H9 (cell line): ENCODE measurements at places on chromosomes 1 and 21. TPM values are rescaled to one million over a fixed set of nuclear protein-coding genes. Genes with fewer than 3 reads are reported as not detected.

The GABRD gene
- total RNA-seq = 0.59 and 0.83 TPM in 2 replicates

The KIF26B gene
- 0.13 and 0.20 TPM in 2 replicates for total RNA-seq

The FAM3B gene
- total RNA-seq = 4.0 and 5.0 TPM in 2 replicates

The CFAP74 gene
- total RNA-seq = 0.28 and 0.44 TPM in 2 replicates

The RBM11 gene
- total RNA-seq = 1.7 and 2.8 TPM in 2 replicates

The NTMT2 gene
- total RNA-seq = 0.28 TPM in 1 of 2 replicates, not detected in the other

The CSF3R gene
- total RNA-seq = not detected in 2 replicates

The TTC22 gene
- total RNA-seq = 0.55 and 0.59 TPM in 2 replicates

The PIK3R3 gene
- total RNA-seq = 11.4 and 12.4 TPM in 2 replicates

The LYPD8 gene
- total RNA-seq = not detected in 2 replicates

The FAM167B gene
- 1.5 and 2.1 TPM in 2 replicates for total RNA-seq

The ARHGEF11 gene
- 38.1 and 41.1 TPM in 2 replicates for total RNA-seq

The RHD gene
- 1.3 and 1.6 TPM in 2 replicates for total RNA-seq

DNA sequence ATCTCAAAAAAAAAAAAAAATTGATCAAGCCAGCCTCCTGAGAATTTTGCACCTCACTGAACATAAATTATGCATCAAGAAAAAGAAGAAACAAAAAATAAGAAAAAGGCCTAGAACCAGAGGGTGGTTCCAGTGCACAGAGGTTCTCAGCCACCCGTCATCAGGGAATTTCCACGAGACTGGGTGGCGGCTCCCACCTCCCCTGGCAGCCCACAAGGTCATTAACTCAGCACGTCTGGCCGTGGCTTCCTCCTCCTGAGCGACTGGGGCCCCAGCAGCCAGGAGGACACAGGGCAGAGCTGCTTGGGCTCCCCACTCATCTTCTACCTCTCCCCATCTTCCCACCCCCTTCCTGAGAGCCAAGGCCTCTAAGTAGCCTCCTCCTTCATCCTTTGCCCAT, 15.7 kb upstream of the TMEM51 start:
- no peak for DNase-seq

DNA sequence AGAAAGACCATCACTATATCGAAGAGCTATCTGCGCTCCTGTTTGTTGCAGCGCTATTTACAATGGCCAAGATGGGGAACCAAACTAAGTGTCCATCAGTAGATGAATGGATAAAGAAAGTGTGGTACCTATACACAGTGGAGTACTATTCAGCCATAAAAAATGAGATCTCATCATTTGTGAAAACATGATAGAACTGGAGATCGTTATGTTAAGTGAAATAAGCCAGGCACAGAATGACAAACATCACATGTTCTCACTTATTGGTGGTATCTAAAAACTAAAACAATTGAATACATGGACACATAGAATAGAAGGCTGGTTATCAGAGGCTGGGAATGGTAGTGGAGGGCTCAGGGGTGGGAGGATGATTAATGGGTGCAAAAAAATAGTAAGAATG, 256.2 kb downstream of the SRGAP2C start:
- no peak for DNase-seq

- no peak for DNase-seq
Observed at GRCh38 chr1:246579818-246580217, 13.6 kb downstream of the CNST start.

DNA sequence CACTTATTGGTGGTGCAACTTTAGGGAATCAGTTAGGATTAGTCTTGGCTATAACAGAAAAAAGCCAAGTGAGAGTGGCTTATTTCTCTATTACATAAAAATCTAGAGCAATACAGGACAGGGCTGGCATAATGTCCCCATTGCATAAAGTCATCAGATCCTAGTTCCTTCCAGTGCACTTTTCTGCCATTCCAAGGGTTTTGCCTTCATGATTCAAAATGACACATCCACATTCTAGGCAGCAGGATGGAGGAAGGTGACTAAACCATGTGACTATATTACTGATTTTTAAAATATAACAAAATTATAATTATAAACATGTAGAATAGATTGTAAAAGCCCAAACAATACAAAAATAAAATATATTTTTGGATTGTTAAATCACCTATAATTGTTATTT, 18.8 kb downstream of the JUN start:
- DNase-seq = no peak

DNA sequence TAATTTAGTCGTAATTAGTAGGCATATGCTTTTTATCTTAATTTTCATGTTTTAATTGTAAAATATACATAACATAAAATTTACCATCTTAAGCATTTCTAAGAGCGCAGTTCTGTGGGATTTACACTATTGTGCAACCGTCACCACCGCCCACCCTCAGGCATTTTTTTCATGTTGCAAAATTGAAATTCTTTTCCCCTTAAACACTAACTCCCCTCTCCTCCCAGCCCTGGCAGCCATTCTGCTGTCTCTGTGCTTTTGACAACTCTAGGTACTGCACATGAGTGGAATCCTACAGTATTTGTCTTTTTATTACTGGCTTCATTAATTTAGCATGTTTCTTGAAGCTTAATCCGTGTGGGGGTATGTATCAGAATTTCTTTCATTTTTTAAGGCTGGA, 7.8 kb downstream of the PIK3CD start:
- DNase-seq = no peak

- no peak for DNase-seq
Observed at GRCh38 chr1:62676611-62677356, 11.4 kb downstream of the DOCK7 start.

- no peak for DNase-seq
Observed at GRCh38 chr21:44929799-44930542, 9.3 kb upstream of the ITGB2 start.

- peak; percentile 89 for DNase-seq
Observed at GRCh38 chr1:204709960-204710912, 24.7 kb upstream of the LRRN2 start.

DNA sequence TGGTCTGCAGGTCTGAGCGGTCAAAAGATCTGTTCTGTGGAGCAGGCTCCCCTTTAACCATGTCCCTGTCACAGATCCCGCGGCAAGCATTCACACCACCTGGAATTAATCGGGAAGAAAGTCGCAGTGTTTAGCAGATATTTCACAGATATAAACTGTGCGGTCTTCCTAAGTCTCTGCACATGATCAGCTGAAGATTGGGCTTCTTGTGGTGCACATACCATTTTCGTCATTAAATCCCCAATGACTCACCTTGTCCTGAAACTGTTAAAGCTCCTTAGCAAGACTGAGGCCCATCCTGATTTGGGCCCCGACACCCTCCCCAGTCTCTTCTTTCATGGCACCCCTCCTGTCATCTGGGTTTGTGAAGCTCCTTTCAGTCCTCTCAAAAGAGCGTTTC, 158.8 kb downstream of the KIF26B start:
- DNase-seq = no peak

GRCh38 chr1:32040711-32041110, 27.0 kb downstream of the KHDRBS1 start:
- no peak for DNase-seq

DNA sequence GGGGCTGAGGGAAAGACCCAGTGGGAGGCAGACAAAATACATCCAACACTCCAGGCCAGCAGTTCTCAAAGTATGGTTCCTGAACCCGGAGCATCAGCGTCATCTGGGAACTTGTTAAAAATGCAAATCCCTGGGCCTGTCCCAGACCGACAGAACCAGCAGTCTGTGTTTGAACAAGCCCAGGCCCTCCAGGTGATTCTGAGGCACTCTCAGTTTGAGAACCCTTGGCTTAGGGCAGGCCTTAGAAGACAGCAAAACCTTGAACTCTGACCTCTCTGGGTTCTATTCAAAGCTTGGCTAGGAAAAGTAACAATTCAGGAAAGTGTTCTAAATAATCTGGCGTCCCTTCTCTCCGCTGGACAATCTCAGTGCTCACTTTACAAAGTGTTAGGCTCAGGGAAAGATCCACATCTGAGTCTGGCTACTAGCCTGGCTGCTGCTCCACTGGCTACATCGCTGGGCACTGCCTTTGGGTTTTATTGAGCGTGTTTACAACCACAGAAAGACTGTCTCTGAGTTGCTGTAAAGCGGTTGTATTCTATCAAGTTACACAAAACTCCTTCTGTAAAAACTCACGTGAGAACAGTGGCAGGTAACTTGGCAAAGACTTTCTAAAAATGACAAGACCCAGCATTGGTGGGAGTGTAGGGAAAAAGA, 166.1 kb downstream of the HIVEP3 start:
- DNase-seq = no peak

- peak; percentile 46 for DNase-seq
Observed at GRCh38 chr1:159000625-159001024, 9.1 kb upstream of the IFI16 start.

DNA sequence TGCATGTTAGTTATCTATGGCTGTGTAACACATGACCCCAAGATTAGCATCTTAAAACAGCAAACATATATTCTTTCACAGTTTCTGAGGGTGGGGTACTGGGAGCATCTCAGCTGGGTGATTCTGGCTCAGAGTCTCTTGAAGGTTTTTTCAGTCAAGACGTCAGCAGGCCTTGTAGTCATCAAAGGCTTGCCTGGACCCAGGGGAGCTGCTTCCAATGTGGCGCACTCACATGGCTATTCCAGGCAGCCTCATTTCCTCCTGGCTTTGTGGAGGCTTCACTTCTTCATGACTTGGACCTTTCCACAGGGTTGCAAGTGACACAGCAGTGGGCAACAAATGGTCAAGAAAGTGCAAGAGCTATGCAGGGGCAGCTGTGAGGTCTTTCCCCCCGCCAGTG, 114.7 kb downstream of the ACTL8 start:
- no peak for DNase-seq

DNA sequence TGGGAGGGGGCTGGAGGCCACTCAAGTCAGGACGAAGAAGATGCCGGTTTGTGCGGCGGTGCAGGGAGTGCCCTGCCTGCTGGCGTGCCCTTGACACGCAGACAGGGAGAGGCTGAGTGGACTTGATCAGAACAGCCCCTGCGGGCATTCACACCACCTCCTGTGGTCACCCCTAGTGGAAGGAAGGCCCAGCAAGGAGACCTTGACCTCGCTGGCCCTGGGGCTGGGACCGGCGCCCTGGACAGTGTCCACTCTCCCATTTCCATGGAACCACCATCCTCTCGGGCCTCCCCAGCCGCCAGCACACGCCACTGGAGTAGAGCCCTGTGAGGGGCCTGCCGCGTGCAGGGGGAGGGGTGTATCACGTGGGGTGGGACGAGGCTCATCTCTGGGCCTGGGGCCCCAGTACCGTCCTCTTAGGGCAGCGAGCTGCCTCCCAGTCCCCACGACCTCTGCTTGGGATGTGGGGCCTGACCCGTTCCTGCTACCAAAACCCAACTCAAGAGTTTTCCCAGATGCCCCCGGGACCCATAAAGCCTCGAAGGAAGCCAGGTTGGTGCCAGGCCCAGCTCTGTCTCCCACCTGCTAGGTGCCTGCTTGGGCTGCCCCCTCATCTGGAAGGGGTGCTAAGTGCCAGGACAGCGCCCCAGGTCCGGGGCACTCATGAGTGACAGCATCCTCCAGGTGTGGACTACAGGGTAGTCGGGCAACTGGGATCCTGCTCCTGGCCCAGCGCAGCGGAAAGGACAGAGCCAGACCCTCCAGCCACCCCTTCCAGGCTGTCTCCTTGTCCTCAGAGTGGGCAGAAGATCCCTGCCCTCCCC, 62.8 kb downstream of the SLX9 start:
- DNase-seq = no peak

DNA sequence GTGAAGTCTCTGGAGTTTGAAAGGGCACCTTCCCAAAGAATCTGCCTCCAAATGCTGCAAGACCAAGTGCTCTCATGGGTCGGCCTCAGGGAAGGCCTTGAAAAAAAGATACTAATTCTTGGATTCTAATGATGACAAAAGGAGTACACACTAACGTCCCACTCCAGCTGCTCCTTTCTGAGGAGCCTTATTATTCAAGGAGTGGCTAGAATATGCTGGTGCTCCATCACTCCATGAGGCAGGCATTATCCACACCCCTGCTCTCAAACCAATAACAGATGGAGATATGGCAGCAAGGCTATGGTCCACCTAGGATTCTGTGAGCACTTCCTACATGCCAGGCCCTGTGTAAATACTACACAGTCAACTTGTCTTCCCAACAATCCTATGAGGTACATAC, 54.4 kb downstream of the FAM78B start:
- no peak for DNase-seq

GRCh38 chr21:45308194-45309068, 20.7 kb upstream of the POFUT2 start:
- DNase-seq = no peak

- DNase-seq = no peak
Observed at GRCh38 chr1:8908388-8909151, 30.1 kb upstream of the ENO1 start.

- no peak for DNase-seq
Observed at GRCh38 chr1:41571041-41571440, 86.6 kb upstream of the EDN2 start.

DNA sequence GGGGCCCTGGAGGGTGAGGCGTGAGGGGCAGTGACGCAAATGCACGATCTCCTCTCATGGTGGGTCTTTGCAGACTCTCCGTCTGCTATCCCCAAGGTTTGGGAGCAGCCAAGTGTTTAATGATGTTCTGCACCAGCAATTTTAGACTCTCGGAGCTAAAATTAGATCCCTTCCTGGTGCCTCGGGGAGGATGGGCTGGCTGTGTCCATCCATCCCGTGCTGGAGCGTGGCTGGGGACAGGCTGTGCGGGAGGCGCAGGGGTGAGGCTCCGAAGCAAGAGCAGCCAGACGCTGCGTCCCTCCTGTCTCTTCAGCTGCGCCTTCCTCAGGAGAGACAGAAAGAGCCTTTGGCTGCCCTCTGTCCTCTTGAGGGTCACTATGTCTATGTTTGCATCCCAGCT, 387.6 kb downstream of the CAMTA1 start:
- DNase-seq = no peak

DNA sequence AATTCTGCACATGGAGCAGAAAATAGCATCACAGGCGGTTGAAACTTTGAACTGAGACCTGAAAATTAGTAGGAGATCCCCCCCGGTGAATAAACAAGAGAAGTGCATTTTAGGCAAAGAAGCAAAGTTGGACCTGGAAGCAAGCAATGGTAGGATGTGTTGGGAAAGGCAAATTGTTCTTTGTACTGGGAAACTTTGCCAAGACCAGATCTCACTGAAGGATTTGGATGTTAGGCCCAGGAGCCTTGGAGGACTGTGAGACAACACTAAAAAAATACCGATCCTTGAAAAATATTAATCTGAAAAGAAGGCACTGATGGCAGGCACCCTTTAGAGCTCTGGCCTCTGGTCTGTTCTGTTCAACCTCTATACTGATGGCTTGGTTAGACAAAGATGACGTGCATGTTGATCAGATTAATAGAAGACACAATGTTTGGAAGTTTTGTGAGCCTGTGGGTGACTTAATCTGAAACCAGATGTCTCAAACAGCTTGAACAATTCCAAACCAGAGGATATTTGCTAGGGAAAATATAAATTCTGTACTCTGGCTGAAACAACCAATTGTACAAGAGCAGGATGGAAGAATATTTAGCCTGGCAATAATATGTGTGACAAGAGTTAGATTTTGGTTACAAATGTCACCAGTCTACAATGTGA, 108.4 kb downstream of the ROR1 start:
- DNase-seq = no peak
